PC-3 (cell line): ENCODE measurements at places on chromosomes 4 and X. TPM values are rescaled to one million over a fixed set of nuclear protein-coding genes. Genes with fewer than 3 reads are reported as not detected.

- no peak for DNase-seq
Observed at GRCh38 chr4:2286904-2287593, 25.1 kb upstream of the MXD4 start.

Gene NEUROG2
- not detected in 2 replicates for total RNA-seq

Gene RAB39B
- total RNA-seq: 0.04 TPM in 1 of 2 replicates, not detected in the other

Gene SPATA4
- 0.15 TPM in 1 of 2 replicates, not detected in the other for total RNA-seq
